ENCODE measurements at places on chromosomes 4 and X.

DNA sequence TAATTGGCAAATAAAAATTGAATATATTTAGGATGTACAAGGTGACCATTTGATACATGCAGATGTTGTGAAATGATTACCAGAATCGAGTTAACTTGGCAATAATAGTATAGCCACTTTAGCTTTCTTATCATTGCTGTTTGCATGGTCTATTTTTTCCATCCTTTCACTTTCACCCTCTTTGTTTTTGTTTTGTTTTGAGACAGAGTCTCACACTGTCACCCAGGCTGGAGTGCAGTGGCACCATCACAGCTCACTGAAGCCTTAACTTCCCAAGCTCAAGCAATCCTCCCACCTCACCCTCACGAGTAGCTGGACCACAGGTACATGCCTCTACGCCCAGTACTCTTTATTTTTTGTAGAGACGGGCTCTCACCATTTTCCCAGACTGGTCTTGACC lies 218.6 kb upstream of the ADGRL3 start:
- no peak for DNase-seq

- DNase-seq, result no peak
These were observed 8.6 kb downstream of the APEX2 start for GRCh38 chrX:55008571-55009358.

GRCh38 chrX:45743906-45744625 lies 543.4 kb upstream of the DIPK2B start:
- DNase-seq, result no peak

DNA sequence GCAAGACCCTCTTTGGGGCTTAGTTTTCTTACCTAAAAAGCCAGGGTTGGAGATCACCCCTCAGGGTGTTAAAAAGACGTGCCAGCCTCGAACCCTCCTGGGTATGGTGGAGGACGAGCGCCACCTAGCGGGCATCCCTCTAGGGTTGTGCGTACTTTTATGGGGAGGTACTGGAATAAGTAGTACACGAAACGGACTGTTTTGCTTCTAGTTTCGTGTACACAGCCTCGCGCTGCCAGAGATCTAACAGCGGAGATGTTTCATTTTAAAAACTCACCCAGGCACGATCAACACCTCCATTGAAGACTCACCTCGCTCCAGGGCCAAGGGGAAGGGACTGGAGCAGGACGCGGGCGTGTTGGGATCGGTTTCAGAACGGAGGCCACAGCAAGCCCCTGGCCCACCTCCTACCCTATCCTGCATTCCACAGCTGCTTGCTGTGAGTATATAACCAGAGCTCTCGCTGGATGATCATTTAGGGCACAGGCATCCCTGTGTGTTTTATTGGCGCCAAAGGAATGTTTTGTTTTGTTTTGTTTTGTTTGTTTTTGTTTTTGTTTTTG lies 4.8 kb upstream of the NKX3-2 start:
- peak; percentile 74 for DNase-seq

DNA sequence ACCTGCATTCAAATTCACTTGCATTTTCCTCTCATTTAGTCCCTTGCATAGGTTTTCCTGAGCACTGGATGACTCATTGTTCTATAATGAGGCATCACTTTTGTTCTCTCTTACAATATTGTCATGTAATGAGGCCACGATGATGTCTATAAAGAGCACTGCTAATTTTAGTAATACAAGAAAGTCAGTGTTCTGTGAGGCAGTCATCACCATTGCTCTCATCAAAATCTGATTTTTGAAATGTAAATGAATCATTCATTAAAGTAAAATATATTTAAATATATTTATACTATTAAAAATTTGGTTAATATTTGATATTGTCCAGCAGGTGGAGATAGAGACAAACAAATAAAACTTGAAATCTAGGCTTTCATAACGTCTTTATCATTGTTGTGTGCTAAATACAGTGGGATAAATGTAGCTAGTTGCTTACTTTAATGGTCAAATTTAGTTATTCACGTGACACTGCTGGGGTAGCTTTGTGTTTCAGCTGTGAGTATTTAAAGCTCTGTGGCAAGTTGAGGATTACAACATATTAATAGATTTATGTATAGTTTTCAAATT lies 15.4 kb downstream of the HMGB2 start:
- DNase-seq, result peak; percentile 16

DNA sequence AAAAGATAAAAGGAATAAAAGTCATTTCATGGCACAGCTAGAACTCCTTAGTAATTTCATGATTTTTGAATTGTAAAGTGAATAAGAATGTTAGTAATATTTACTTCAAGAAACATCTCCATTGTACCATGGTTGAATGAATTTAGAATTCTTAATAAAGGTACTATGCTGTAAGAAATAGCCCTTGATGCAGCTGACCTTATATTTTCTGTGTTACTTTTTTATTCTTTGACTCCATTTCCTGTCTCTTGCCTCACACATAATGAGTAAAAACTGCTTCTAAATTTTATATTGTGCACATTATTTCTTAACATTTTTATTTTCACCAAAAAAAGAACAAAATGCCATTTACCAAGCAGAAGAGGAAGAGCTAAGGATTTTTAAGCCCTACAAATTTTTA lies 81.9 kb upstream of the PDHA2 start:
- no peak for DNase-seq

DNA sequence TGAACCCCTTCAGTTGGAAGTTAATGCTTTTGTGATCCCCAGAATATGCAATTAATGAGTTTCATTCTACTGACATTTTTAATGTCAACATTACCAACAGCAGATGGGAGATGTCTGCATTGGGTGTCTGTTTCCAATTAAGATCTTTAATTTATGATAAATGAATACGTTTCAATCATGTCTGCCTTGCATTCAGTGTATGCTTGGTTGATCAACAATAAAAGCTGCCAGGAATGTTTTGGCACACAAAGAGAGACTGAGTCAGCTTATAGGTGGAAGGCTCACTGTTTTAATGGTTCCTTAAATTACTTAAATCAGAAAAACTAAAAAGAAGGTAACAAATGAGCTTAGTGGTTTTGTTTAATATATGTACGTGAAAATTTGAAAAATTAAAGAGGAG lies 359.9 kb upstream of the CNKSR2 start:
- DNase-seq, result no peak

DNA sequence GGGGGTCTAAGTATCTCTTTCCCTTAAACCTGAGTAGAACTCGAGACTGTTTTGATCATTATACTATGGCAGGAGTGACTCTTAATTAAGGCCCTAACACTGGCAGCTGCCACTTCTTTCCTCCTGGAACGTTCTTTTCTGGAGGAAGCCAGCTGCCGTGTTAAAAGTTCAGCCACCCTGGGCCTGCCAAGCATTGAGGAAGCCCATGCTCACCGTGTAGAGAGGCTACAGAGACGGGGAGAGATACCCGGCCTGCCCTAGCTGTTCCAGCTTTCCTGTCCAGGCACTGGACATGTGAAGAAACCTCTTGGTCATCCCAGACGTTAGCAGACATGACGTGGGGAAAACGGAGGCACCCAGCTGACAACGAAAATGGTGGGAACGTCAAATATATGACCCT lies 274.1 kb downstream of the ARHGAP10 start:
- DNase-seq, result no peak

- DNase-seq, result no peak
These were observed 55.9 kb downstream of the UGT2A3 start for GRCh38 chr4:68895561-68896198.

- DNase-seq, result no peak
These were observed 9.3 kb downstream of the EVC start for GRCh38 chr4:5720157-5720850.

DNA sequence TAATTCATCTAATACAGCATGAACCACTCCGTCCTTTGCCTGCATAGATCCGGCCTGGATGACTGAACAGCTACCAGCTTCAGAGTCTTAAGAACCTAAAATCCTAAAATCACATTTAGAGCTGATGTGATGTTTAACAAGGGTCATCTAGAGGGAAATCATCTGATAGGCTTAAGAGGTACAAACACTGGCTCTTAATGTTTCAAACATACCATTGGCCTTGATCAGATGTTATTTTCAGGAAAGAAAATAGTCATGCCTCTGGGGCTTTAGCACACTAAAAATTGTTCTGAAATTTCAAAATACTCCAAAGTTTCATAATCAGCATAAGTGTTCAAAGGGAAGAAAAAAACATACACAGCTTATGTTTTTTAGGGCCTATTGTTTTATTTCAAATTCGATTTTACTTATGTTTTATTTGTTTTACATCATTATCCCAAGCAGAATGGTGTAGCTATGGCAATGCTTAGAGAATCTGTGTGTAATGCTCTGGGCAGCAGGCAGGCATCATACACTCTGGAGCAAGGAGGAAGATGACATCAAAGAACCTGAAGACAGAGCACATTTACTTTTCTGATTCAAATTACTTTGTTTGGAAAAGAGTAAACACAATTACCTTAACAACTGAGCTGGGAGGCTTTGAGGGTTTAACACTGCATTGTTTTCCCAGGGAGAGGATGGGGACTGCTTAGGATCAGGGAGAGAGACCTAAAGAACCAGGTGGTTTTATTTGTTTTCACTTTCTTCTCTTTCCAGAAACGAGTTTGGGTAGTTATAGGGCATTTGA lies 25.3 kb upstream of the LEF1 start:
- DNase-seq, result no peak

DNA sequence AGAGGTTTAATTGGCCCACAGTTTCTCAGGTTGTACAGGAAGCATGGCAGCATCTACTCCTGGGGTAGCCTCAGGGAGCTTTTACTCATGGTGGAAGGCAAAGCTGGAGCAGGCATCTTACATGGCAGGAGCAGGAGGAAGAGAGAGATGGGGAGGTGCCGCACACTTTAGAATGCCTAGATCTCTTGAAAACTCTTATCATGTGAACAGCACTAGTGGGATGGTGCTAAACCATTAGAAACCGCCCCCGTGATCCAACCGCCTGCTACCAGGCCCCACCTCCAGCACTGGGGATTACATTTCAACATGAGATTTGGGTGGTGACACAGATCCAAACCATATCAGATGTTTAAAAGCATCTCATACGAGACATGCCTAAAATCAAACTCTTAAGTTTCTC lies 41.6 kb upstream of the SCOC start:
- DNase-seq, result no peak

- no peak for DNase-seq
These were observed 36.4 kb upstream of the CT47C1 start for GRCh38 chrX:119036107-119037029.

GRCh38 chrX:76148041-76148665 lies 24.7 kb upstream of the PBDC1 start:
- DNase-seq, result peak; percentile 1

DNA sequence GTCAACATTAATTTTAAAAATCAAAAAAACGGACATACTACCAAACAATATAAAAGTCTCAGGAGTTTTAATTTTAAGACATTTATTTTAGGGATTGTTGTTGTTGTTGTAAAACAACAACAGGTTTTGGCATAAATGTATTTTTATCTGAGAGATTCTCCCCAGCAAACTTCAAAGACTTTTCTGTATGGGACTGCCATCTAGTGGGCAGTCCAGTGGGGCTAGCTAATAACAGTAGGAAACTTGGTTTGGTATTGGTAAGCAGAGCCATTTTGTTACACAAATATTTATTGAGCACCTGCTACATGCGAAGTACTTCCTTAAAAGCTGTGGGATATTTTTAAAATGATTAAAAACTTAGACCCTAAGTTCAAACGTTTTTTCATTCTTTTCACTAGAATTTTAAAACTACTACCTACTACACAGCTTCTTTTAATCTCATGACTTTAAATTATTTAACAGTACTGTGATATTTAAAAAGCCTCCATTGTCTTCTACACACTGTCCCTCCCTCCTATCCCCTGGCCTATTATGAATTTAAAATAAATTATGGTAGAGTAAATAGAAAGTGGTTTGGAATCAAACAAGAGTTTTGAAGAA lies 1028.4 kb upstream of the INTU start:
- peak; percentile 10 for DNase-seq

- DNase-seq, result no peak
These were observed 62.0 kb downstream of the ATP8A1 start for GRCh38 chr4:42594888-42595287.

DNA sequence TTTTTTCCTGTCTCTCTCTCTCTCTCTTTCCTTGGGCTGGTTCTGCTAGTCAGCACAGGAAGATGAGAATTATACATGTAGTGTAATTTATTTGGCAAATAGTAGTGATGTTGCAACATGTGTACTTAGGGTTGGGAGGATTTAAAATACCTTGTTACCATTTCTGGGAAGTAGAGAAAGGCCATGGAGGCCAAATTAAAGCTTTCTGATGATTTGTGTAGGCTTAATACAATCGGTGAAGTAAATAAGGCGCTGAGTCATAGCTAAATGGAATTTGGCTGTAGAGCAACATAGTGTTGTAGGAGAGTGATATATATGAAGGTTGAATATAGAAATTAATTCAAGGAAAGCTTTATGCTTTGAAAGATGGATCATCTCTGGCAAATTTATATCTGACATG lies 295.3 kb downstream of the GRID2 start:
- no peak for DNase-seq

- no peak for DNase-seq
These were observed 86.6 kb downstream of the MID1 start for GRCh38 chrX:10533696-10534365.

DNA sequence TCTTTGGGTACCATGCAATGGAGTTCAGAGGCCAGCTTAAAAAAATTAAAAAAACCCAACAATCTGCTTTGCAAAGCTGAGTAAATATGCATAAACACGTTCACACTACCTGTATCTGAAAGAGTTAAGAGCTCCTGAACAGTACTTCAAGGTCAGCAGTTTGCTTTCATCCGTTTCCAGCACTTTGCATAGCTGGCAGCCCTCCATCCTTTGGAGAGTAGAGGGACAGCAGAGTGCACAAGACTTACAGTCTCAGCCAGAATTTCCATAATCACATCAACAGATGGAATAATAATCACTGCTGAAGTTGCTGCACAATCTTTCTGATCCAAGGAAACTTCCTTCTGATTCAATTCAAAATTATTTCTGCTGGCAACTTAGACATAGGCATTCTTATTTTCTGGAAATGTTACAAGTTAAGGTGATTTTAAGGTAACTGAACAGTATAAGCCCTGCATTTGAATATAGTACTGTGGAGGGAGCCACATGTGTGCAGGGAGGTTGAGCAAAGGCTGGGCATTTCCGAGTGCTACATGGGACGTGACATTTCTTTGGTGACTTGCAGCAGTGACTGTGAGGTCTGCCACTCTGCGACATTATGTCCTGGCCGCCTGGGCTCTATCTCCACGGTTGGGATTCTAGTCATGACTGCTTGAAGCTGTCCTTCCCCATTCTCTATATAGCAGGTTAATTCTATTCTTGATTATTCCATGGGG lies 73.5 kb upstream of the EMCN start:
- no peak for DNase-seq

- DNase-seq, result no peak
These were observed 898.3 kb upstream of the INTU start for GRCh38 chr4:126734465-126734864.

Measured in SW 1271 (cell line).